ENCODE measurements at places on chromosomes 4 and X.
A peak's percentile ranks its signal among the peaks of the same experiment; 100 is the strongest.

DNA sequence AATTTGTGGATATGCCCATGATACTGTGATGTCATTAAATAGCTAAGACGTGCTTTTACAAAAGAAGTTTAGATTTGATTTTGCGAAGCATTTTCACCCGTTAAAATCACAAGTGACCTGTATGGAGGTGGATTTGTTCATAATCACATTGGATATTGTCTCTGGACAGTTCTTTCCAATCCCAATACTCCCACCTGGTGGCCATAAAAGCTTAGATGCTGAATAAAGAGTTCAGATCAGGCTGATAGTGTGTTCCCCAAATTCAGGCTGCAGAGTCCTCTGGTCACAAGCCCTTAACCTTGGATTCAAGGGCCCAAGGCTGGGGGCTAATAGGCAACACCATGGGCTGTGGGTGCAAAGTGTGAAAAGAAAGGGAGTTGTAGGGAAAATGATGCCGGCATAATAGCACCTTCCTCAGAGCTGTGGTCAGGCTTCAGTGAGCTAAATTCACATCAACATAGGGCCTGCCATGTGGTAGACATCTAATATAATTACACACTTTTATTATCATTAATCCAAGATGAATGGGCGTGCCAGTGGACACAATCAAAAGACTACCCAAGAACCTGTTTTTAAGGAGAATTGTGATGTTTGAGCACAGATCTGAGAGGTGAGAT, 28.1 kb downstream of the SMIM43 start:
- peak; percentile 36 for DNase-seq

GRCh38 chrX:16239211-16239610, 71.9 kb downstream of the MAGEB17 start:
- no peak for DNase-seq

DNA sequence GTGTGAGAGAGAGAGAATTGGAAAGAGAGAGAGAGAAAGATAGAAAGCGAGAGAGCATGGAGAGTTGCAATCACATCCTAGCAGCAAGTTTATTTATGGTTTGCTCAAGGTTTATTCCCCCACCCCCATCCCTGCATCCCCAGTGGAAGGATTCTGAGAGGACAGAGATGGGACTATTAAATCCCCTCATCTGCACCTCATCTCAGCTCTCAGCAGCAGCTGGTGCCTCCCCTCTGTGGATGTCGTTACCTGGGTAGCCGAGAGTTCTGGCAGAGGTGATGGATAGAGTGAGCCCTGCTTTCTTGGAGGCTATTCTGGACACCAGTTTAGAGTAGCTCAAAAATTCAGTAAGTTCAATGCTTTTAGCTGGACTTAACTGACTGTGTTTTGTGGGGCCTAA, 132.0 kb upstream of the RAI2 start:
- no peak for DNase-seq

GRCh38 chrX:37753384-37753783, 26.5 kb upstream of the CYBB start:
- no peak for DNase-seq

DNA sequence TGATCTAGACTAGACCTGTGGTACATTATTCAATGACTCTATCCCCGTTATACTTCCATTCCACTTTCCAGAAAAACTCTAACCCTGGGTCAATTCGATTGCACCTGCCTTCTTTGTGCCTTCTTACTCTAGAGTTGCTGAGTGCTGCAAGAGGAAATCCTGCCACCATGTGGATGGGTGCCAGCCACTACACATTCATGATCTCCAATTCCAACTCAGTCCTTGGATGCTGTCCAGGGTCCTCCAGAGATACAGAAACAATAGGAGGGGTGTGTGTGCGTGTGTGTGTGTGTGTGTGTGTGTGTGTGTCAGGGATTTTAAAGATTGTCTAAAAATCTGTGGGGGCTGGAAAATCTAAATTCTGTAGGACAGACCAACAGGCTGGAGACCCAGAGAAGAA, 42.9 kb upstream of the INTS6L start:
- peak; percentile 66 for DNase-seq

GRCh38 chrX:370244-370962, 16.3 kb downstream of the PPP2R3B start:
- DNase-seq: no peak

DNA sequence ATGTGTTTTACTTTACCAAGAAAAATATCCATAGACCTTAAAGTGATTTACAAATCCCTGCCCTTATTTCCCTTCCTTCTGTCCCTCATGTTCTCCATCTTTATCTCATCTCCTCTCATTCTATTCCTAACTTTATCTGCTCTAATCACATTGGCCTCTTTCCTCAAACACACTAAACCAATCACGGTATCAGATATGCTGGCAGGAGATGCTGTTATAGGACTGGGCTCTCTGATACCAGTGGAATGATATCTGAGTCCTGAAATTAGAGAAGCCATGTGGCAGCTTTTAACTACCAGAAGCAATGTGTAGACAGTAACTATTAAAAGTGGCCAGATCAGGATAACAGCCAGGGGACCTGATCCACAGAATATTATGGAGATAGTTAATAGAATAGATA, 49.9 kb upstream of the GIMD1 start:
- no peak for DNase-seq

GRCh38 chrX:85516131-85516530, 136.7 kb upstream of the POF1B start:
- DNase-seq: no peak

DNA sequence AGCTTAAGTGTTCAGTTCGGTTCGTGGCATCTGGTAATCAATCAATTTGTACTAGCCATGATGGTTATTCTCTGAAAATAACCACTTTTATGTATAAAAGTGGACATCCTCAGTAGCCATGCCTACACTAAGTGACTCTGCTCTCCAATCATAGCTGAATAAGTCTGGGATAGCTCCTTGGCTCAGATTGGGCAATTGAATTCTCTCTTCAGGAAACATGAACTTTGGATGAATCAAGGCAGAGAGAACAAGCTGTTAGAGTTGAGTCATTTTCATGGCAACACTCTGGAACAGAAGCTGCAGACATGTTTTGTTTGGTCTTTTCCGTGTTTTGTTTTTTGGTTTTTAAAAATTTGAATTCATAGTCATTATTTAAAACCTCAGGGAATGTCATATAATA, 66.8 kb upstream of the TMEM164 start:
- no peak for DNase-seq

DNA sequence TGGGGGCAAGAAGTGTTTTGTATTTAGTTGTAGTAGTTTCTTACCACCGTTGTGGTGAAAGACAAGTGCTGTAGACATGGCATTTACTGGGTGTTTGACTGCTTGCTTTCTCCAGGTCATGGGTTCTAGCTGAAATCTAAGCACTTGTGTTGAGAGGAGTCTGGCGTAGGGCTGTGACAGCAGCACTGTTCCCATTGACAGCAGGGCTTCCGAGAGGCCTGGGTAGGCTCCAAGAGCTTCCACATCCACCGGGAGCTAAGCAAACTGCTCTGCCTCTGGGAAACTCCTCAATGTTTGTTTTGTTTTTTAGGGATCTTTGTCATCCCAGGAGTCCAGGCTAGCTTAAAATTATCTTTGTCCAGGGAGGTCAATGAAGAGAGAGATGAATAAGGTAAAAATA, 44.3 kb downstream of the BMPR1B start:
- DNase-seq: no peak

- DNase-seq: no peak
Measured at GRCh38 chrX:23792861-23793553, 10.0 kb downstream of the SAT1 start.

- no peak for DNase-seq
Measured at GRCh38 chr4:85696661-85697060, 221.7 kb downstream of the ARHGAP24 start.

- no peak for DNase-seq
Measured at GRCh38 chrX:12617241-12617640, 174.0 kb upstream of the PRPS2 start.

DNA sequence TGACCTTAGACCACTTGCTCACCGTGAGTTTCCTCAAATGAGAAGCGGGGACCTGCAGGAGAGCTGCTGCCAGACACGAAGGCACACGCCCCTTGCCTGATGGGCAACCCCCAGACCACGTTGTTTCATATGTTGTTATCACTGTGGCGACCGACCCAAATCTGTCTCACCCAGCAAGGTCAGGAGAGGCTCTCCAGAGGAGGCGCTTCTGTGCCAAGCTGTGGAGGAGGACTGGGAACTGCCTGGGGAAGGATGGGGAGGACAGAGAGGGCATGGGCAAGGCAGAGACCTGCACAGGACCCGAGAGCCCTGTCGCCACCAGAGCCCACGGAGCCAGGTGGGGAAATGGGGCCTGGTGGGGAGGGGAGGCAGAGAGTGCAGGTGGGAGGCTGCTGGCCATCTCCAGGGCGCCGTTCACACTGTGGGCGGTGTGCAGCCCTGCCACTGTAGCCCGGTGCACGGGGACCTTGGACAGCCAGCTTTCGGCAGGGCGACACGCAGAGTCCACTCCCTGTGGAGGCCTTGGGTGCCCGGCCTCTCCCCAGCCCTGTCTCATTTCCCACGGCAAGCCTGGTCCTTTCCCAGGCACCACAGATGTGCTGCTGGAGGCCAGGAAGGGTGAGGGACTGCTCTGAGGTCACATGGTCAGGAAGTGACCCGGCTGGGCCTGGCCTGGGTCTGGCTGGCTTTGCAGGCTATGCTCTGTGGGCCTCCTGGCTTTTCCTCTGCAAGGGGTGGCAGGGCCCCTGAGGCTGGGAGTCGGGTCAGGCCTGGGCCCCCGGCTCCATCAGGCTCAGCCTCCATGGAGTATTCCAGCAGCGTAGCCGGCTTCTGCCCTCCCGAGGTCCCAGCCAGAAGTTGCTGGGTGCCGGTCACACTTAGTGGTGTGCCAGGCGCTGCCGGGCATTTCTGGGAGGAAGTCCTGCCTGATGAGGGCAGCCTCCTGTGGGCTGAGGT, 3.2 kb downstream of the HTRA3 start:
- no peak for DNase-seq

DNA sequence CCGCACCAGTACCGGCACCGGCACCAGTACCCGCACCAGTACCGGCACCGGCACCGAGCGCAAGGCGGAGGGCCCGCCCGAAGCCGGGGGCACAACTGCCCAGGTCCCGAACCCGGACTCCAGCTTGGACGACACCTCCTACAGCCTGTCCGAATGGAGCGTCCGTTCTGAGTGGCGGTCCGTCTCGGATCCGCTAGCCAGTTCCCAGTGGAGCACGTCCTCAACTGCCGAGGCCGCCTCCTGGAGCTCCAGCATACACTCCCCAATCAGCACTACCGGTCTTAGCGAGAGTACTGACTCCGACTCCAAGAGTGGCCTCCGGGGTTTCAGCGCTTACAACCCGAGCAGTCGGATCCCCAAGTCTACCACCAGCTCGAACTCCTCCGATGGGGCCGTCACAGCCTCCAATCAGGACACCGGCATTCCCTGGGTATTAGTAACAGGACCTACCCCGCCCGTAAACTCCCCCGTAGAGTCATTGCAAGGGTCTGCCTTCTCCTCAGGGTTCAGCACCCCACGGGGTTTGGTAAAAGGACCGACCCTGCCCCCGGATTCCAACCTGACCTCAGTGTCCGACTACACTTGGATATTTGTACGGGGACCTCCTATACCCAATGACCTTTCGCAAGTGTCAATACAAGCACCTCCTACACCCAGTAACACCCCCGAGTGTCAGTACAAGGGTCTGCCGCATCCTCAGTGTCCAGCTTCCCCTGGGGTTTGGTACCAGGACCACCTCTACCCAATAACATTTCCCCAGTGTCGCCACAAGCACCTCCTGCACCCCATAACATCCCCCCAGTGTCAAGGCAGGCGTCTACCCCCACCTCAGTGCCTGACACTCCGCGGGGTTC, 721 bp upstream of the MAOA start:
- peak; percentile 15 for DNase-seq

- no peak for DNase-seq
Measured at GRCh38 chrX:28552322-28552721, 34.9 kb upstream of the IL1RAPL1 start.

GRCh38 chrX:130211415-130212186, 39.8 kb downstream of the RAB33A start:
- DNase-seq: no peak

DNA sequence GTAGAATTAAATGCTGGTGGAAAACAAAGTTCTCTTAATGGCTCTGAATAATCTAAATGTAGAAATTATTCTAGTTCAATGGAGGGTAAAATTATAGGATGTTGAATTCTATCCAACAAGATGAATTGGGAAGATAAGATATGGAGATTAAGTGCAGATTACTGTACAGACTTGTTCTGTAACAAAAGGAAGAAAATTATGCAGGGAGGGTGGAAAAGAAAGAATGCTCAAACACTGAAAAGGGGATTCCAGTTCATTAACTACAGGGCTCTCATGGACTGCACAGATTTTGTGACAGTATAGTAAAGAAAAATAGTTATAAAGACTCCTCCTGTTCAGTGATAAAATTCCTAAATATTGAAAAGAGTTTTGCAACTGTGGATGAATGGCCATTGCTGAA, 1794.0 kb upstream of the PCDH7 start:
- no peak for DNase-seq

GRCh38 chr4:47551682-47552081, 66.6 kb downstream of the ATP10D start:
- no peak for DNase-seq

GRCh38 chr4:124948976-124949597, 236.6 kb upstream of the ANKRD50 start:
- no peak for DNase-seq

- DNase-seq: no peak
Measured at GRCh38 chr4:3243136-3243780, 5.7 kb upstream of the MSANTD1 start.

DNA sequence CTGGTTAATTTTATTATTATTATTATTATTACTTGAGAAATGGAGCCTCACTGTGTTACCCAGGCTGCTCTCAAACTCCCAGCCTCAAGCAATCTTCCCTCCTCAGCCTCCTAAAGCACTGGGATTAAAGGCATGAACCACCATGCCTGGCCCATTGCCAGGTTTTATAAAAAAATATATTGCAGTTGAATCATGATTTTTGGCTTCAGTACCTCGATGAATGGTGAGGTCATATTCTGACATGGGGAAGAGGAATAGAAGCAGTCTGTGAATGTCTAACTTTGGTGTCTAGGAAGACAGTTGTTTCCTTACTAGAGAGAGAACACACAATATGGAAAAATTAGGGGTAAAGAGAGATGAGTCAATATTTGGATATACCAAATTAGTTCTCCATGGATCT, 32.0 kb downstream of the CCSER1 start:
- no peak for DNase-seq

DNA sequence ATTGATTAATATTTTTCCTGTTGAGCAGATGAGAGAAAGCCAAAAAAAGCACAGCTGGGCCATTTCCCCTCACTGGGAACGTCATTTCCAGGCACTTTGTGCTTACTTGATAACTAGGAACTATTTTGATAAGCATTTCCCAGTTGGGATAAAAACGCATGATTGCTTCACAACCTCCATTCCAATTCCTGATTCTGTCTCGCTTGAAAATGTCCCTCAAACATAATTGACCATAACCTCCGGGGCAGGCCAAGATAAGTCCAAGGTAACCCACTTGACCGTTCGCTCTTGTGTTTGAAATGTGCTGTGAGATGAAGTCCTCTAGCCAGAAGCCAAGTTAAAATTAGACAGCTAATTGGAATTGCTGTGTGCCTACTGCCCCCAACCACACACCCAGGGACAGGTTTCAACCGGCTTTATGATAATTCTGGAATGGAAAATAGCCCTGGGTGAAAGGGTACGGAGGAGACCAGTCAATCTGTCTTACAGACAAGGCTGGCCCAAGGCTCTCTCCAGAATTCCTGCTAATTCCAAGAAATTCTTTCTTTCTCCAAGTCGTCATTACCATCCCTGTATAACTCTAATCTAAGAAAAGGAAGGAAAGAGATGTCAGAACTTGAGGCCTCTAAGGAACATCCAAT, 137.1 kb downstream of the MID1 start:
- no peak for DNase-seq
